ENCODE measurements at places on chromosomes 11 and 22. TPM values are rescaled to one million over a fixed set of nuclear protein-coding genes. Genes with fewer than 3 reads are reported as not detected.
A peak's percentile ranks its signal among the peaks of the same experiment; 100 is the strongest.

ZBED4 gene
- 9.7 TPM for polyA plus RNA-seq

OR52H1 gene
- not detected for polyA plus RNA-seq

DNA sequence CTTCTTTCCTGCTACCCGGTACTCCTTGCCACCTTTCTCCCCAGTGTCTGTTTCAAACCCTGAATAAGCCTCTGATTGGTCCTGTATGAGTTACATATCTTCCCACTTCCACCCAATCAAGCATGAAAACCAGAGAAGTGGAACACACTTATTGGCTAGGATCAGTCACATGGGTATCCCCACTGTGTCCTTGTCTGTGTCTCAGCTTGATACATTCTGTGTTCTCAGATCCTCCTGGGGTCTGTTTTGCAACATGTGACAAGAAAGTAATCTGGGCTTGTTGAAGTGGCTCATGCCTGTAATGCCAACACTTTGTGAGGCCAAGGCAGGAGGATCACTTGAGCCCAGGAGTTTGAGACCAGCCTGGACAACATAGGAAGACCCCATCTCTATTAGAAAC lies 23.9 kb downstream of the MCHR1 start:
- DNase-seq, result no peak

GRCh38 chr22:24140357-24140756 lies 40.9 kb upstream of the SUSD2 start:
- no peak for DNase-seq

GRCh38 chr22:46803031-46803880 lies 40.8 kb downstream of the TBC1D22A start:
- DNase-seq, result peak; percentile 78

GRCh38 chr11:103295704-103296103 lies 186.5 kb downstream of the DYNC2H1 start:
- DNase-seq, result no peak

- DNase-seq, result no peak
Observed at GRCh38 chr11:116503216-116504160, 269.3 kb downstream of the BUD13 start.

DNA sequence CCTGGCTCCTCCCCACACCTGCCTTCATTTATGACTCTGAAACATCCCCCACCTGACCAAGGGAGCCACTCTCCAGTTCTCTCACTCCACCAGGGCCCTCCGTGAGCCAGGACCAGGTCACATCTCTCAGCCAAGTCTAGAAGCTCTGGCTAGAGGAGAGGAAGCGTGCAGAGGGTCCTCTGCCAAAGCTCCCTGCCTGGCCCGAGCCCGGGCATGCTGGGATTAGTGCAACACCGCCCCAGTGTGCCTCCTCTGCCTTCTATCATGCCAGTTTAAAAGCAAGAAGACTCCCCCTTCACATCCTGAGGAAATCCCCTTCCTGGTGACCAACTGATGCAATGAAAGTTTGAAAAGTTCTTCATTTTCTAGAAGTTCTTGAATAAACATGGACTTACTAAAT lies 23.5 kb downstream of the TP53AIP1 start:
- no peak for DNase-seq

DNA sequence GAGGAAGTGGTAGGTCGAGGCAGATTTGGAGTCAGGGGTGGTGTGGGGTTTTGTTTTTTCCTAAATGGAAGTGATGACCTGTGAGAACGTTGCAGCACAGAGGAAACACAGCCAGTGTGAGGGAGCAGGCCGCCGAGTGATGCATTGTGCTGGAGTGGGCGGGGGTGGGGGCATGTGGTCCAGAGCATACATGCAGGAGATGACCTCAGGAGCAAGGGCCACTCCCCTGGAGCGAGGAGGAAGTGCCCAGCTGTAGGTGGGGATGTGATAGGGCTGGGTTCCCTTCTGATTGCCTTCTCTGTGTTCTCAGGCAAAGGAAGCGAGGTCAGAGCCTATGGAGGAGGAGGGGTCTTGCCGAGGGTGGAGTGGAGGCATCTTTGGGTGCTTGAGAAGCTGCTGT lies 81.4 kb downstream of the PPP6R3 start:
- DNase-seq, result no peak

DNA sequence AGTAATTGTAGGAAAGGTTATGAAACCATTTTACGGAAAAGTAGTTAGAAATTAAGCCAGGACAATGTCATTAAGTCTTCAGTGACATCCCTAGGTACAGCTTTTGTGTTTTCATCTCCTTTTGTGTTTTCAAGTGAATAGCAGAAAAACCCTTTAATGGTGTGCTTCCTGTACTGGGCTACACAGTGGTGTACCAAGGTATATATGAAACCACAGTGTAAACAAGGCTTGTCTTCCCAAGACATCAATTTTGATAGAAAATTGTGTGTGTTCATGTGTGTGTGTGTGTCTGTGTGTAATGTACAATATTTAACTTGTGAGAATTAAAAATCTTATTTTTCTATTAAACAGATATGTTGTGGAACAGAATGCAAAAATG lies 8.9 kb downstream of the MRPL17 start:
- DNase-seq, result no peak

GRCh38 chr11:88119561-88119960 lies 55.7 kb downstream of the RAB38 start:
- no peak for DNase-seq

DNA sequence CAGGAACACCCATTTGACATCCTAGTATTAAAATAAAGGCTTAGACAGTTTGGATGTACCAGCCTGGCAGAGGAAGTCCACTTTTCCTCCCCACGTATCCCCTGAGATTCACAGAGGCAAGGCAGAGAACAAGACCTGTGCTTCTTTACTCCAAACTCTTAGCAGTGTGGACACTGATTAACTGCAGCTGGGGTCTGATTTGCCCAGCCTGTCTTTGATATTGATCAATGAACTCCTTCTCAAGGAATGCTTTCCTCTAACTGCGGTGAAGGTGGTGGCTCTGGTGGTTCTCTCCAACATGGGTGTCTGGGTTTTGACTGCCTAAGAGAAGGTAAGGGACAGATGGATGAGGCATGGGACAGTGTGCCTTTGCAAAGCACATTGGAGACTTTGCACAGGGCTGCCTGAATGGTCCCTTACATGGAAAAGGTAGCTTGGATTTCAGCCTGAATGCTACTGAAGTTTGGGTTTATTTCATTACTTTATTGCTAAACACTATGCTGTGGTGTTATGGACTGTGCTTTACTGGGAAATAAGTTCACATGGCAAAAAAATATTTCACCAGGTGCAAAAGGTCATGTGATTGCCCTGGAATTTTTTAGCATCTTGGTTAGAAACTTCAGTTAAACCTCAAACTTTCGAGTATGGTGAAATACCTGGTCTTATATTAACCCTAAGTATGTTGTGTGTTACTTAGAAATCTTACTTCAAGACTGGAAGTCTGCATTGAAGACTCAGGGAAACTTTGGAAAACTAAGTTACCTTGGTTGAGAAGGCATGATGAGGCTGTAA lies 1.8 kb downstream of the GAS2 start:
- no peak for DNase-seq

DNA sequence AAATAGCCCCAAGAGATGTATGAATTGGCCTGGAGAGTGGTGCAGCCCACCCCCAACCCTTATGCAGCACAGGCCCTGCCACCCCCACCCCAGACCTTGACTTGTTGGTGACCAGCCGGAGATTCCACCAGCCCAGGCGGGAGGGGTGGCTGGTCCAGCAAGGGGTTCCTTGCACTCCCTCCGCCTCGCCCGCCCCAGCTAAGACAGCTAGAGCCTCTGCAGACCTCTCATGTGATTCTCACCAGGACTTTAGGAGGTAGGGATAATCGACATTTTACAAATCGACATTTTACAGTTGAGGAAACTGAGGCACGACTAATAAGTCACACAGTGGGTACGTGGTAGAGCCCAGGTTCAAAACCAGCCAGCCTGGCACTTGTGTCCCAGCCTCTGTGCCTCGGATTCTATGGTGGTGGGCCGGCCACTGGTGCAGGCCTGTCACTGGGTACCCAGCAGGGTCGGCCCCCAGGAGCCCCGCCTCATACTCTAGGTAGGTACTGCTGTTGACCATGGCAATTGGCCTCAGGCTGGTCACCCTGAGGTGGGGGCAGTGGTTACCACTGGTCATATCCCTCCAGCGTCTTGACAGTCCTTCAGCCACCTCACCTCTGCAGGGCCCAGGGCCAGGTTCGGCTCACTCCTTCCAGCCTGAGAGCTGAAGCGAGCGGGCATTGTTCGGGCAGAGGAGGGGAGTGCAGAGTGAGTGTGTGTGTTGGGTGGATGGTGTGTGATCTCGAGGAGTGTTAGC lies 35.0 kb upstream of the MYRF start:
- no peak for DNase-seq

GRCh38 chr22:37044634-37045625 lies 6.6 kb upstream of the KCTD17 start:
- DNase-seq, result no peak

Data from hepatocyte (in vitro differentiated cells).